ENCODE measurements at places on chromosomes 3 and 15.
A peak's percentile ranks its signal among the peaks of the same experiment; 100 is the strongest.

DNA sequence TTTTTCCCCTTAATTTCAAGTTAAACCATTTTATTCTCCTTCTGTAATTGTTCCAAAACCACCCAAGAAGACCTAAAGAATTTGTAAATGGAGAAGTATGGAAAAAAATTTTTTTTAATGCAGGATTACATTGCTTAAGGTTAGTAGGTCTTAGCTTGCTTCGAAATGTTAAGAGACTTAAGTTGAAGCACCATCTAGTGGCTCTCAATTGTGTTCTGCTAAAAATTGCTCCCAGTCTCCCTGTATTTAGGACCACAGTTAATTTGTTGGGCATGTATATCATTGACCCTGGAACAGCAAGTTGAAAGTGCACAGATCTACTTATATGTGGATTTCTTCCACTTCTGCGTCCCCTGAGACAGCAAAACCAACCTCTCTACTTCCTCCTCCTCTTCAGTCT, 32.4 kb downstream of the CD200R1L start:
- peak; percentile 34 for DNase-seq

GRCh38 chr3:107124885-107125284, 252.4 kb upstream of the CCDC54 start:
- no peak for DNase-seq

DNA sequence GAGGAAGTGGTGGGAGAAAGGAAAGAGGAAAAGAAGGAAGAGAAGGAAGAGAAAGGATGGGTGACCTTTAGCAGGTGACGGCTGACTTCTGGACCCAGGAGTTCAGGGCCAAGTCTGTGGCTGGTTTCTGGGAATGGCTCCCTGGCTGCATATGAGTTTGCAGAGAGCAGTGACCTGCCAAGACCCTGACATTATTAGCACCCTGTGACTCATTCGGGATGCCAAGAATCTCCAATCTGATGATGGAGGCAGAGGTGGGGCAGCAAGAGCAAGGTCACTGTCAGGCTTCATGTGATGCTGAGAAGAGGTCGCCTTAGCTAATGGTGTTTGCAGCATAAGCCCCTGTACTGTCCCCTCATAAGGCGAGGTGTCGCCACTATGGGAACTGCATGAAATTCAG, 42.6 kb downstream of the MYZAP start:
- DNase-seq, result no peak

GRCh38 chr3:71438071-71438685, 145.3 kb downstream of the FOXP1 start:
- DNase-seq, result no peak

DNA sequence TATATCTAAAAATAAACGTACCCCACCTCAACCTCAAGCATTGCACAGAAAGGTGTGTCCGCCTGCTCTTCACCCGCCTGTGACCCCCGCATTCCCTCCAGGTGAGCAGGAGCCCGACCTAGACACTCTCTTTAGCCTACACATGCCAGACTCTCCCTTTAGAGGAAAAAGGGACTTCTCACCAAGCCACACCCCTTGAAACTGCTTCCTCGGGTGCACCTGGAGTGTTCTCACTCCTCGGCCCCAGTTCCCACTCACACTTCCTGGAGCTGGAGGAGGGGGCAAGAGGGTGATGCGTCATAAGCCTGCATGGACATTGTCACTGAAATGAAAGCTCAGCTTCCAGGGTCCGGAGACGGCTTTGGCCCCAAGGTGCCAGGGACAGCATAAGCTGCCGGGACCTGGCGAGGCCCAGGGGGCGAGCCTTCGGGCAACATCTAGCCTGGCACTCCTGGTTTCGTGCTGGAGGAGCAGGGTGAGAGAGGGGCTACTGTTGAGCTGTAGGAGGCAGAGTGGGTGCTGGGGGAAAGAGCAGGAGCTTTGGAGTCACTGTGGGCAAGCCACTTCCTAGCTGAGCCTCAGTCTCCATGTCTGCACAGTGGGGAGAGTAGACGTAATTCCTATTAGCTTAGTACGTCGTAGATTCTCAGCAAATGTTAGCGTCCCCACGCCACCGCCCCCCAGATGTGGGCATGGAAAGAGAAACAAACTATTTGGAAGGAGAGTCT, 9.8 kb upstream of the MUC4 start:
- DNase-seq, result no peak

- no peak for DNase-seq
Measured at GRCh38 chr15:29636921-29637320, 185.3 kb downstream of the TJP1 start.

DNA sequence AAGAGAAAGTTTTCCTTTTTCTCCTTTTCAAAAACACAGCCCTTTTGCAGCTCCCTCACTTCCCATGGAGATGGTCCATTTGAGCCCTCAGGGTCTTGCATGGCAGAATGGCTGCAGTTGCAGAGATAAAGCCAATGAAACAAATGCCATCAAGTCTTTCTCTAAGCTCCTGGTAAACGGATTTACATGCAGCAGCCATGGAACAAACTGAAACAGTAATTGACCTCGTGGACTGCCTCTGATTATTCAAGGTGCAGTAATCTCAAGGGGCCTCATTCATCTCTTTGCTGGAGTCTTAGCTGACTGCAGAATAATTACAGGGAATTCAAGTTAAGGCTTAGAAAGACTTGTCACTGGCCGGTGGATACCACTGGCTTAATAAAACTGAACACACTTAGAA, 125.1 kb downstream of the SQOR start:
- no peak for DNase-seq

GRCh38 chr3:71489315-71489761, 94.2 kb downstream of the FOXP1 start:
- no peak for DNase-seq

- no peak for DNase-seq
Measured at GRCh38 chr3:172321035-172321434, 127.2 kb downstream of the GHSR start.

- DNase-seq, result no peak
Measured at GRCh38 chr3:124513610-124513997, 216.6 kb upstream of the UMPS start.

DNA sequence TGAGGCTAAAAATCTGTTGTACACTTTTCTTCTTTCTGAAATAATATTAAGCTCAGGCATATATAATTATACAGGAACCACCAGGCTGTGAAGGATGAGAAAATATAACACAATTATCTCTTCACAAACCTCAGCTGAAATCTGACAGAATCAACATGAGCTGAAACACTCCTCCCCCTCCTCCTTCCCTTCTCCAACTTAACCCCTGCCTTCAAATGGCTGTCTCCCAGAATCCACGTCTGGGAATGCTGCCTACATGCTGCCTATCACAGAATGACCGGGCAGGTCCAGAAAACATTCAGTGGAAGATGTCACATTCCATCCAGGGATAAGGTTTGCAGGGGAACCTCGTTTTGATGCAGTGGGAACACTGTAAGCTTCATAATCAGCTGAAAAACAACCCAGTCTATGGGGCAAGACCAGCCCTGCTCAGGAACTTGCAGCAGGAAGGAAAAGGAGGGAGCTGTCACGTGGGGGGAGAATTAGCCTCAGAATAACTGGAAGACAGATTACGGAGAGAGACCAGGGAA, 44.0 kb upstream of the SEMA6D start:
- DNase-seq, result no peak

DNA sequence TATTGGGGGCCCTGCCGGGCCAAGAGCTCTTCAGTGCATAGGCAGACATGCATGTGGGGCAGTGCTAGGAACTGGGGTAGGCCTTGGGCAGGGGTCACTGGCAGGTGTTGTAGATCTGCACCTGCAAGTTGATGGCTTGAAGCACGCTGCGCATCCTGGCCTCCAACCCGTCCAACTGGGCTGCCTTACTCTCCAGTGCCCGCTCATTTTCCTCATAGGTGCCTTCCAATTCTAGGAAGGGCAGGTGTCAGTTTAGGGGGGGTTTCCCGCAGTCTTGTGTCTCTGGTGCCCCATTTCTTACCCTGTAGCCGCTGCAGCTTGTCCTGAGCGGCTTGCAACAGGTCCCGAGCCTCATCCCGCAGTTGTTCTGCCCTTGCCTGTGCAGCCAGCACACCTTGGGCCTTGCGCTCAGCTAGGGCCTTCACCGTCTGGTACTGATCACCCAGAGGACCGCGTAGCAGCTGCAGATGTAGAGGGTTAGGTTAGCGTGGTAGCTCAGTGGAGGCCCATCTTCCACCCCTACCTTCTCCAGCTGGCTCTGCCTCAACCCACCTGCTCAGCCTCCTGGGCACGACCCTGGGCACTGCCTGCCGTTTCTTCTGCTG, 611 bp upstream of the USP19 start:
- DNase-seq, result no peak

DNA sequence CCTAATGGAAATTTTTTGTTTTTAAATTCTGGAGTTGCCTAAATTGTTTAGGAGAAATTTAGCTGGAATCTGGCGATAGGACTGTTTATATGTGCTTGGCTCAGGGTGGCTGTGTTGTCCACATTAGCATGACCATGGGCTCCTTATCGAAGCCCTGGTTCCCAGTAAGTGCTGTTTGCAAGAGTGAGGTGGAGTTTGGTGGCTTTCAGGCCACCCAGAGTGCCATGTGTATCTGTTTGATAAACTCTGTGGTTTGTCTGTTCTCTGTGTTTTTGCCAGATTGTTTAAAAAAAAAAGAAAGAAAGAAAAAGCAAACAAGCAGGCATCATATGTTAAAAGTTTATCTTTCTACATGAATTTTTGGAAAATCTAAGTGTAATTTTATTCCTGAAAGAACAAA, 51.5 kb downstream of the PLCL2 start:
- no peak for DNase-seq

DNA sequence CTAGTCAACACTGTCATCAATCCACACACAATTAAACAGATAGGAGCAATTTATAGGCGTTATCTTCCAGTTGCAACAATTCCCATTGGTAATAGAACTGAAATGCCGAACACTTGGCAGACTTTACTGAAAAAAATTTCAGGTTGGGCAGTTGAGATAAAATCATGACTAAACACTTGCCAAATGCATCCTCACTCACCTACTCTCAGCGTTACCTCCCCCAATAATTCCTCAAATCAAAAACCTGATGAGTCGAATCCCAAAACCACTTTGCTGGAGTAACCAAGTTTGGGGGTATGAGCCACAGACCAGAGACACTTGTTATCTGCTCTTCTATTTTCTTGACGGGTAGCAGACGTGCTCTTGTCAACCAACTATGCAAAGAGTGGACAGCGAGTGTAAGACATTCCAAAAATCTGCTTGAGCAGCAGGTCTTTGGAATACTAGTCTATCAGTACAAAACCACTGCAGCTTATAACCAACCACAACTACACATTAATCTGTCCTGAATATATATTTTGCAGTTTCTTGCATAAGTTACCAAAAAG, 30.3 kb downstream of the PPP1R2 start:
- no peak for DNase-seq

- DNase-seq, result no peak
Measured at GRCh38 chr3:122975163-122975923, 52.2 kb downstream of the SEMA5B start.

DNA sequence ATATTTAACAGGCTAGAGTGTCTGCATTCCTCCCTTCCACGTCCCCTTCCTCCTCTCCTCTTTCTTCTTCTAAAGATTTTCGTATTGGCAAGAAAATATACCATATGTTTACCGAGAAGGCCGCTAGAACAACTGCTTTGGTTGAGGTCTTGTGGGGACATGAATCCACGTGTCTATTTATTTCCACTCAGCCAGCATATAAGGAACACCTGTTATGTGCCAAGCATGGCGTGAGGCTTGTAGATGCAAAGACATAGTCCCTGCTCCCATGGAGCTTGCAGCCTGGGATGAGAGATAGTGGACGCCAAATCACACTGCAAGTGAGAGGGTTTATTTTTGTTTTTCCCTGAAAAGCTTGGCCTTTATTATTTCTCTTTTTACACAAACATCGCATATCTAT, 57.1 kb downstream of the SLC7A14 start:
- no peak for DNase-seq

DNA sequence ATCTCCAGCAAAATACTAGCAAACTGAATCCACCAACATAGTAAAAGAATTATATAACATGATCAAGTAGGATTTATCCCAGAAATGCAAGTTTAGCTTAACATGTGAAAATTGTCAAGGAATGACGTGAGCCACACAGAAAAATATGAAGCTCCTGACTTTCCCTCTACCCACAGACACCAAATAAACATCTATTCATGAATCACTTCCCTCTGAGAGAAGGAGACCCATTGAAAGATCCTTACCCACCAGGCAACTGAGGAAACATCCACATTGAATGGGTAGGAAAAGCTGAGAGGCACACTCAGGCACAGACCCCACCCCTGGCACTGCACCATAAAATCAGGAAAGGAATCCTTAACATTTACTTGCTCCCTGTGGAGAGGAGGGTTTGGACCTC, 102.2 kb upstream of the MANF start:
- no peak for DNase-seq

DNA sequence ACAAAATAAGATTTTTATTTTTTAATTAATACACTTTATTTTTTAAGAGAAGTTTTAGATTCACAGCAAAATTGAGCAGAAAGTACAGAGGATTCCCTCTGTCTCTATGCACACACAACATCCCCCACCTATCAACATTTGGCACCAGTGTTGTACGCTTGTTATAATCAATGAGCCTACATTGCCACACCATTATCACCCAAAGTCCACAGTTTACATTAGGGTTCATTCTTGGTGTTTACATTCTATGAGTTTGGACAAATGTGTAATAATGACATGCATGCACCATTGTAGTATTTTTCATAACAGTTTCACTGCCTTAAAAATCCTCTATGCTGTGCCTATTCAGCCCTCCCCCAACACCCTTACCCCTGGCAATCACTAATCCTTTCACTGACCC, 51.3 kb upstream of the TTBK2 start:
- no peak for DNase-seq

GRCh38 chr15:60830479-60830878, 351.5 kb upstream of the ICE2 start:
- DNase-seq, result peak; percentile 28

- DNase-seq, result no peak
Measured at GRCh38 chr15:41946970-41947369, 25.4 kb downstream of the EHD4 start.

DNA sequence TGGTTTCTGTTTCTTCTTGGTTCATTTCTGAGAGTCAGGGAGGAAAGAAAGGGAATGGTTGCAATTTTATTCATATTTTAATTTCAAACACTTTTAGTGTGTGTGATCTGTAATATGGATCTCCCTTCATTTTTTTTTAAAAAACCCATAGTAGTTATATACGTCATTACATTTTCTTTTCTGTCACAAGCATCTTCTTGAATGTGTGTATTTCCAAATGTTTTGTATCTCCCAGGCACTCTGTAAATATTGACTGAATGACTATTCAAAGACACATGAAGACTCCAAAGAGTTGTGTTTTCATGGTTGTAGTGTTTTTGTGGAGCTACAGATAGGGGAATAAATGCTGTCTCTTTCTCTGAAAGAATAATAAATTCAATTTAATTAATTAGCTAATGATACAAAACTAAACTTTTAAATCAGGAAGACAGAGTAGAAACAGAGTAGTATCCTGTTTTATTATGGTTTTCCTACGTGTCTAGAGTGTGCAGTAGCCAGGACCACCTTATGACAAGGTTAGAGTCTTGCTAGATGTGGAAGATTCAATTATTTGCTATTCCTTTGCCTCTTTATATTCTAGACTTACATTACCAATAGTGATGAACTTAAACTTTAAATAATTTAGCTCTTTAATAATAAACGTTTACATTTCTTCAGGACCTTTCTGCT, 35.5 kb downstream of the NECTIN3 start:
- DNase-seq, result no peak

Measured in renal pelvis (tissue), 12 donors.